ENCODE measurements at places on chromosomes 3 and 15. TPM values are rescaled to one million over a fixed set of nuclear protein-coding genes. Genes with fewer than 3 reads are reported as not detected.

KNG1 gene
- 0.09 TPM for total RNA-seq

QRICH1 gene
- 33.0 TPM for total RNA-seq

CLRN1 gene
- total RNA-seq: not detected

DUOXA2 gene
- 0.43 TPM for total RNA-seq

SH2D7 gene
- total RNA-seq: 1.8 TPM

HIGD2B gene
- total RNA-seq: 0.12 TPM
